Hindlimb muscle (tissue), 1 donor: ENCODE measurements at places on chromosomes 5 and 9. TPM values are rescaled to one million over a fixed set of nuclear protein-coding genes. Genes with fewer than 3 reads are reported as not detected.

Gene CXCL14
- polyA plus RNA-seq: 41.2 TPM

Gene SEMA4D
- 23.3 TPM for polyA plus RNA-seq

Gene OR2V2
- polyA plus RNA-seq: not detected

Gene SLC36A3
- not detected for polyA plus RNA-seq

Gene PCDH12
- 16.9 TPM for polyA plus RNA-seq

Gene CKMT2
- 75.1 TPM for polyA plus RNA-seq

Gene GABRB2
- 0.18 TPM for polyA plus RNA-seq

Gene TSSK1B
- not detected for polyA plus RNA-seq
